ENCODE measurements at places on chromosomes 13 and 19.
A peak's percentile ranks its signal among the peaks of the same experiment; 100 is the strongest.

DNA sequence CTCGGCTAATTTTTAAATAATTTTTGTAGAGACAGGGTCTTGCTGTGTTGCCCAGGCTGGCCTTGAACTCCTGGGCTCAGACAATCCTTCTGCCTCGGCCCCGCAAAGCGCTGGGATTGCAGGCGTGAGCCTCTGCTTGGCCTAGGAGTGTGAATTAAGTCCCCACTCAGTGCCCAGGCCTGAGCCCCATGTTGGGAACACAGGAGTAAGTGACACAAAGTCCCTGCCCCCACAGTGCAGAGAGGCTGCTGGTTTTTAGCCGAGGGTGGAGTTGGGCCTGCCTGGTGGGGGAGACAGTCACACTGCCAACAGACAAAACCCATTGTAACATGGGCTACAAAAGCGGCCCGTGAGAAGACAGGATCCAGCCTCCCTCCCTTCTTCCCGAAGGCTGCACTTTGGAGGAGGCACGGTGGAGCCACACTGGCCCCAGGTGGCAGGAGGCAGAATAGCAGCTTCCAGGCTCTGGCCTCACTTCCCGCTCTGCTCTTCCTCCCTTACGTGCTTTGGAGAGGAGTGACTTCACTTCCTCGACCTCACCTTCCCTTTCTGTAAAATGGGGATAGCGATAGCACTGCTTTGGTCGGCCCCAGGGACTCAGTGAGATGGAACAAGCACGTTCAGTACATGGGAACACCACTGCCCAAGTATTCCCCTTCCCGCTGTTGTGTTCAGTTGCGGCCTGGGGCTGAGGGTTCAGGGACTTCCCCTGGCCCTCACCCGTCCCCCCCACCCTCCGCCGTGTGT is 15.2 kb upstream of the EHD2 start:
- DNase-seq = peak; percentile 58

- DNase-seq = no peak
These were observed 68.2 kb downstream of the CDADC1 start for GRCh38 chr13:49315756-49316482.

GRCh38 chr13:48603375-48603774 is 50.4 kb upstream of the CYSLTR2 start:
- DNase-seq = no peak

DNA sequence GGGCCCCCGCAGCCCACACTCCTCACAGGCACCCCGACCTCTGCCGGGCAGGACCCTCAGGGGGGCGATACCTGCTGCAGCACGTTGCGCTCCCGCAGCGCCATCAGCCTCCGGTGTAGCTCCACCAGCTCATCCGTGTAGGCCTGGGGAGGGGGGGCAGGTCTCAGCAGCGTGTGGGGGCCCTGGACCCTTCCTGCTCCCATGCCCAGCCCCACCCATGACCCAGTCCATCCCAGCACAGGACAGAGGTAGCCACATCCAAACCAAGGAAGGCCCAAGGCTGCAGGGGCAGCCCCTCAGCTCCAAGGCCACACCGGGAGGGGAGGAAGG is 66.5 kb downstream of the MLLT1 start:
- DNase-seq = no peak

GRCh38 chr13:111042661-111043226 is 72.4 kb upstream of the ARHGEF7 start:
- DNase-seq = no peak

DNA sequence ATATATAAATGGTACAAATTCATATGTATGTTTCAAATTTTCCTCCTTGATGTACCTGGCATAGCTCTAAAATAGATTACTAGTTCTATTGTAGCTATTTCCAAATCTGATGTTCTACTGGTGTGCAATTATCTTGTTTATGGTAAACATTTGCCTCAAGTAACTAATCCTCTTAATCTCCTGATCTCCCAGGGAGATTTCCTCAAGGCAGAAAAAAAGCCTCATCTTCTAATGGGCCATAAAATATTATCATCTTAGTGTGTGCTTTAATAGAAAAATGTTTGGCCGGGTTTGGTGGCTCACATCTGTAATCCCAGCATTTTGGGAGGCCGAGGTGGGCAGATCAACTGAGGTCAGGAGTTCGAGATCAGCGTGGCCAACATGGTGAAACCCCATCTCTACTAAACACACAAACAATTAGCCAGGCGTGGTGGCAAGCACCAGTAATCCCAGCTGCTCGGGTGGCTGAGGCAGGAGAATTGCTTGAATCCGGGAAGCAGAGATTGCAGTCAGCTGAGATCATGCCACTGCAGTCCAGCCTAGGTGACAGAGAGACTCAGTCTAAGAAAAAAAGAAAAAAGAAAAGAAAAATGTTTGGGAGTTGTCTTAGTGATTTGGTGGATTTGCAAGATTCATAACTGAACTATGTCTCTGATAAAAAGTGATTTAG is 498.9 kb upstream of the SLITRK5 start:
- no peak for DNase-seq

GRCh38 chr19:51726049-51726448 is 2.3 kb upstream of the HAS1 start:
- no peak for DNase-seq

- no peak for DNase-seq
These were observed 110.2 kb upstream of the SPATA13 start for GRCh38 chr13:24050292-24050711.

- DNase-seq = peak; percentile 20
These were observed at the start of gene RUBCNL for GRCh38 chr13:46387064-46387851. Gene RUBCNL, minus strand, starts transcription at chr13:46387252. Its CDS starts 14,777 bp downstream, at chr13:46372475.

- no peak for DNase-seq
These were observed 72.2 kb downstream of the CDADC1 start for GRCh38 chr13:49319951-49320350.

GRCh38 chr19:5479958-5480357 is 24.7 kb downstream of the ZNRF4 start:
- DNase-seq = no peak

GRCh38 chr13:98505217-98505616 is 71.7 kb downstream of the STK24 start:
- DNase-seq = no peak

GRCh38 chr19:10935371-10936059 is 6.9 kb downstream of the TIMM29 start:
- no peak for DNase-seq
